ENCODE measurements at places on chromosomes 6 and 20. TPM values are rescaled to one million over a fixed set of nuclear protein-coding genes. Genes with fewer than 3 reads are reported as not detected.
A peak's percentile ranks its signal among the peaks of the same experiment; 100 is the strongest.

ECI2 gene
- 240 TPM for polyA plus RNA-seq

DNA sequence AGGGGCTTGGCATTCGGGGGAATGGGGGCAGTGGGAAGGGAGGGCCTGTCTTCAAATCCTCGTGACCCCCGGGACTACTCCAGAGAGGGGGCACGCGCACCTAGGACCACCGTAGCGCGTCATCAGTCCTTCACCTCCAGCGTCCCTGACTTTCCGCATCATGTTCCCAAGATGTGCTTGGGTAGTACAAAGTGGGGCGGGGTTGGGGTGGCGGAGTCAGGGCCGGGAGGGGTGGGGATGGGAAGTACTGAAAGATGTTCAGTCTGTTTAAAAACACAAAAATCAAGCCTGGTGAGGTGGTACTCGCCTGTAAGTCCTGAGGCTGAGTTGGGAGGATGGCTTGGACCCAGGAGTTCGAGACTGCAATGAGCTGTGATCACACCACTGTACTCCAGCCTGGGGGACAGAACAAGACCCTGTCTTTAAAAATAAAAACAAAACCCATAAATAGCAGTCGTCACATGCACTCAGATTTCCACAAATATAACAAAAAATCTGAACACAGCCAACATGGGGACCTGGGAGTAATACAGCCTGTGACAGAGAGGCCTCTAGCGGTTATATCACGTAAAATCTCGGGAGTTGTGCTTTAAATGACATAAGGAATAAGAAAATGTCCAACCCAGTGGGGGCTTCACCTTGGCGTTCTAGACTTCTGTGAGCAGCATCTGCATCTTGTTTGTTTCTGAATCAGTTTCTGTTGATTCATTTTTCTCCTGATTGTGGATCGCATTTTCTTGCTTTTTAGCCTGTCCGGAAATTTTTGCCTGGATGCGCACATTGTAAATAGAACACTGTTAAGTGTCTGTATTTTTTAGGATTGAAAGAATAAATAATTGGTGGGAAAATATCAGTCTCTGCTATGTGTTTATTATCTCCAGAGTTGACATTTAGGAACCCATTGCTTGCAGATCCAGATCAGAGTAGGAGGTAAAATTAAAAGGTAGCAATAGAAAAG is 698 bp upstream of the LRP11 start:
- peaks cover 13% of the 10 kb centered on the region for H3K27me3 ChIP-seq
- H3K27ac ChIP-seq: no peak overlapping the region
- peak overlapping the region; percentile 63 for H3K4me3 ChIP-seq
- H3K36me3 ChIP-seq: no peaks in the 10 kb centered on the region

TMEM14B gene
- polyA plus RNA-seq: 307 TPM

RAB22A gene
- polyA plus RNA-seq: 5.4 TPM

DNA sequence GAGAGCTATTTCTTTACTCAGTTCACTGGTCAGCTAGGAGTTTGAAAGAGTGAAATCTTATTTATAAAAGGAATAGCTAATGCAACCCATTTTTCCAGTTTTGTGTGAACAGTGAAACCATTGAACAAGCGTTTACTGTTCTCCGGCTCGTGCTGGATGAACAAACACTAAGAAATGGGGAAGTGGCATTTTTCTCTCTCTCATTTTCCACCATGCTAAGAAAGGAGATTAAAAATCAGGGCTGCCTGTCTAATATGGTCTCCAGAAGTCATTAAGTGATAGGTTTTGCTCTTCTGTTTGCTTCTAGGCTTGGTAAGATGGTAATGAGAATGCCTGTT is 774 bp upstream of the SFT2D1 start:
- H3K27ac ChIP-seq: no peak overlapping the region
- H3K4me3 ChIP-seq: peak overlapping the region; percentile 56
- no peaks in the 10 kb centered on the region for H3K36me3 ChIP-seq
- no peaks in the 10 kb centered on the region for H3K27me3 ChIP-seq
- DNase-seq: no peak
- peaks cover 3% of the 10 kb centered on the region for H3K4me1 ChIP-seq
